Fibroblast of skin of abdomen (primary cell): ENCODE measurements at places on chromosomes 7 and 10.

GRCh38 chr7:102120666-102121195 is 165.9 kb upstream of the SH2B2 start:
- DNase-seq = no peak

DNA sequence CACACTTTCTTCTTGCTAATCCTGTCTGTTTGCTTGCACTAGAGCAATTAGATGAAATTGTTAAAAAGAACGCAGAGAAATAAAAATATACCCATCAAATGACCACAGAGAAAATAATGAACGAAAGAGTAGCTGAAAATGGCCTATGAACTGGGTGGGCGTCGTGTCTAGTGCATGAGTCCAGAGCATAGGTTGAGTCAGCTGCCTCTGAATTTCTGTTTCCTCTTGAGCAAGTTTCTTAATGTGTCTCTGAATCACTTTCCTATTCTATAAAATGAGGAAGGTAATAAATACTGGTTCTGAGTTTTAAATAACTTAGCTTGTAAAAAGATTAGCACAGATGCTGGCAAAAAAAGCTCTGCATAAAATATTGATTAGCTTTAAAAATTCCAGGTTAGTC is 75.0 kb downstream of the POM121L12 start:
- no peak for DNase-seq

DNA sequence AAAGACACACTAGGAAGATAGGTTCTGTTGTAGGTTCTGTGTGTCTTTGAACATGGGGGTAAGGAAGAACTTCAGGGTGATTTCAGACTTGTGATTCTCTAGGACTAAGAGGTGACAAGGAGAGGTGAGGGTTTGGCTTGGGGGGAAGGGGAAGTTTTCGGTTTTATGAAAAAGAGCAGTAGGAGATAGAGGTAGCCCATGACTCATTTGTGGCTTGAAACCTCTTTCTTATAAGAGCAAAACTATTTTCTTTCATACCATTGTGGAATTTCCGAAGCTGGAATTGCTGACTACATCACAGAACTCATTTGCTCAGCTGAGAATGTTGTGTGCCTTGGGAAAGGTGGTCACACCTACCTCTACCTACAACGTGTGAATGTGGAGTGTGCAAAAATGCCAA is 39.6 kb upstream of the IKZF1 start:
- DNase-seq = no peak

DNA sequence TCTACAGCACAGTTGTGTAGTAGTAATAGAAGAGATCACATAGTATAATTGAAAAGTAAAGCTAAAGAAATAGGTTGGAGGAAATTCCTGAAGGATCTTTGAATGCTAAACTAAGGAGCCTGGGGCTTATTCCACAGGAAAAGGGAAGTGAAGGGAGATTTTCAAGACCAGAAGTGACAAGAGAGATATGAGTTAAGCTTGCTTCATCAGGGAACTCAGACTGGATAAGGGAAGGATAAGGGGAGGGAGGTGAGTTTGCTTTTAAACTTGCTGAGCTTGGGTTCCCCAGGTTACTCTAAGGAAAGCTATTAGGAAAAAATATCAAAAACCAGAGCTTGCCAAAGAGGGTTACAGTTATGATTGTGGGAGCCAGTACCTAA is 182.4 kb downstream of the RAPGEF5 start:
- no peak for DNase-seq

DNA sequence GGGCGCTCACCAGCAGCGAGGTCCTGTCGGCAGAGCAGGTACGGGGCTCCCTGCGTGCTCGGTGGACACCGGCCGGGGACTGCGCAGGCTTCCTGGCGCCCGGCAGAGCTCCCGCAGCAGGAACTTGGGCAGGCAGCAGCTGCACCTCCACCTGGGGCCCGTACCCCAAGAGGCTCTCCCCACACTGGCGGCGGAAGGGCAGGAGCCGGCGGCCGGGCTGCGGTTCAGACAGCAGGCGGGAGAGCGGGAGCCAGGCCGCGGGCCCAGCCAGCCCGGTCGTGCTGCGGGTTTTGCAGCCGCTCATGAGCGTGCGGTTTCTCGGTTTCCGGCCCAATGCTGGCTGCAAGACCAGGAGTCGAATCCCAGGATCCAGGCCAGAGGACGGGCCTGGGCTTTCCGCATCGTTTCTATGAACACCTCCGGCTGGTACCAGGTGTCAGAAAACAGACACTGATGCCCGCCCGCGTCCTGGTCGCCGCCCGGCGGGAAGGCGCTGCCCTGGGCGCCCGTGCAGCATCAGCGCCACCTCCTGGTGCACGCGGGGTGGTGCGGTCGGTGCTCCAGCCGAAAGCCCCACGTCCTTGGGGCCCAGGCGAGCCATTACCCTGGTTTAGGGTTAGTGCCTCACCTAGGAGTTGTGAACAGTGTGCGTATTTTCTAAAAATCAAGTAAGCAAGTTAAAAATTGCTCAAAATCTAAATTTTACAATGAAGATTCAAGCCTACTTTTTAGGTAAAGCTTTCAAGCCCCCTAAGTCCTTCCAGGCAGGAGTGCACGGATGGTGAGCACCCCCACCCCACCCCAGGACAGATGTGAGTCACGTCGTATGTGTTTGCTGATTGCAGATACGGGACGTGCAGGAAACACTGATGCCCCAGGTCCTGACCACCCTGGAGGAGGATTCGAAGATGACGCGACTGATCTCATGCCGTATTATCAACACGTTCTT is 47.4 kb upstream of the PRKAR1B start:
- DNase-seq = peak; percentile 27

GRCh38 chr10:72550239-72550638 is 75.6 kb downstream of the MICU1 start:
- DNase-seq = no peak

DNA sequence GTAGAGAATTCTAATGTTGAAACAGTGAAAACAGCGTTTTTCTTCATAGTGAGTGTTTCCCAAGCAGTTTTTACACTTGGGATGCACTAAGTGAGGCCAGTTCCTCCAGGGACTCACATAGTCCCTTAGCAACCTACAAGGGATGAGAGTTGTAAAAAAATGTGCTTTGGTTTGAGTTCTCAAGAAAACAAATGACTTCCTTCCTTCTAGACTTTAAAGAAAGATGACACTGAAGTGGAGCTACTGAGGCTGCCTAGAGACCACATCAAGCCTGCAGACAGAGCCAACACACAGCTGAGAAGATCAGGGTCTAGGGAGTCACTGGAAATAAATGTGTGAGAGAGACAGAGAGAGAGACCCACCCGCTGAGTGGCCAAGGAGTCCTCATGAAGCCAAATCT is 264.4 kb downstream of the TNS3 start:
- no peak for DNase-seq

- no peak for DNase-seq
Observed at GRCh38 chr7:52410032-52410431, 625.4 kb upstream of the POM121L12 start.

GRCh38 chr10:61990761-61991135 is 89.2 kb downstream of the ARID5B start:
- DNase-seq = peak; percentile 27

DNA sequence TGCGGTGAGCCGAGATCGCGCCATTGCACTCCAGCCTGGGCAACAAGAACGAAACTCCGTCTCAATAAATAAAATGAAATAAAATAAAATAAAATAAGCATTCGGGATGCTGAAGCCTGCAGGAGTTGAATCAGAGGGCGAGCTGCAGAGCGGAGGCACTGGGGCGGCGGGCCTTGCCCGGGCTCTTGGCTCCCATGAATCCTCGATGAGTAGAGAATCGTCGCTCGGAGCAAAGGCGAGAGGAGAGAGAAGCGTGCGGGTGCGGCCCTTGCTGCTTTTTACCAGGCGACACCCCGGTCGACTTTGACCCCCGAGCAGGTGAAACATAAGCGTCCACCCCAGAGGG is 168.3 kb downstream of the UBE2H start:
- no peak for DNase-seq

DNA sequence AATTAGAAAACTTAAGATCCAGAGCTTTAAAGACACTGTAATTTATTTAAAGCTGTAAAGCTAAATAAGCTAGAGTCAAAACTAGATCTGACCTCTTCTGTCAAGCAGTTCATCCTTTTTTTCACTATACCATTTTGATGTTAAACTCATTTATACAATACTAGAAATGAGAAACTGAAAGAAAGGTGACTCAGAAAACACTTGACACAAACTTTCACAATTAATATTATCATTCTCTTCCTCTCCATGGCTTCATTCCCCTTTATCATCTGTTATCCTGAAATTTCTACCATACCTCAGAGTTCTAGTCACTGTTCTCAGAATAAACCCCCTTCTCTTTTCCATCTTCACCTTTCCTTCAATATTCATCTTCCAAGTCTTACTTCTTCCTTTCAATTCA is 1.3 kb downstream of the FIGNL1 start:
- no peak for DNase-seq

DNA sequence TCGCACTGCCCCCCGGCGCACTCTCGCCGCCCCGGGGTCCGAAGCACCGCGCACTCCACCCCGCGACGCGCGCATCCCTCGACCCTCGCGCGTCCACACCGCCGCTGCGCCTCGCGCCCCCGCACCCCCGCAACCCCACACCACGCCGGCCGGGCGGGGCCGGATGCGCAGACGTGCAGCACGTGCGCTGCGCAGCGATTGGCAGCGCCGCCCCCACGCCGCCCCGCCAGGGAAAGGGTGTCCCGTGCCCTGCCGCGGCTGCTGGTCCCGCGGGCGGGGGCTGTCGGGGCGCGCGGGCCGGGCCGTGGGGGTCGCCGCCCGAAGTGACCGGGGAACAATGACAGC is 53.7 kb upstream of the KDM7A start:
- DNase-seq = peak; percentile 26

GRCh38 chr10:105259201-105259600 is 618.1 kb downstream of the SORCS3 start:
- DNase-seq = no peak

GRCh38 chr7:2023877-2024566 is 208.7 kb downstream of the MAD1L1 start:
- DNase-seq = no peak

DNA sequence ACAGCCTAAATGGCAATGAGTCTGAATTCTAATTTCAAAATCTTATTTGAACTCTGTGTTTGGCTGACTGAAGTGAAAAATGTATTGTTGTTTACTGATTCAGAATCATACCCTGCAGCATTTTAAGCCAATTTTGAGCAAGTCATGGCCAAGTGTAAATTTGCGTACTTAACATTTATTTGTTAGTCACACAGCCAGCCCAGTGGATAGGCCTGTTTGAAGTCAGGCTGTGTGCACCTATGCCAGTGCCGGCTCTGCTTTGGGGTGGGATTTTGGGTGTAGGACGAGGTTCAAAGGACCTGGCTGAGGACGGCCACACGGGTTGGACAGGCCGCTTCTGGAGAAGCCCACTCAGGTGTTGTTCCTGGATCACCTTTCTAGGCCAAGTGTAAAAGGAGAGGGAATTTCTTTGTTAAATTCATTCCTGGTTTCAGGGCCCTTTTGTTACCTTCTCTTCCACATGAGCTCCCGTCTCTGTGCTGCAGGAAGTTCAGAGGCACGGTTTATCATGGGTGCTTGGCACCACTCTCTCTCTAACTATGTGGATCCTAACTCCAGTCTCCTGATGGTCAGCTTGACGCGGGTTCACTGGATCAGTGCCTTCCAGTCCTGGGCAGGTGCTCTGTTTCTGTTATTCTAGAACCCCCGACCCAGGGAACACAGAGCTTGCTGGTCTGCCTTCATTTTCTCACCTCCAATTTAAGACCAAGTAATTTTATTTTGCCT is 84.7 kb downstream of the CCNY start:
- no peak for DNase-seq

DNA sequence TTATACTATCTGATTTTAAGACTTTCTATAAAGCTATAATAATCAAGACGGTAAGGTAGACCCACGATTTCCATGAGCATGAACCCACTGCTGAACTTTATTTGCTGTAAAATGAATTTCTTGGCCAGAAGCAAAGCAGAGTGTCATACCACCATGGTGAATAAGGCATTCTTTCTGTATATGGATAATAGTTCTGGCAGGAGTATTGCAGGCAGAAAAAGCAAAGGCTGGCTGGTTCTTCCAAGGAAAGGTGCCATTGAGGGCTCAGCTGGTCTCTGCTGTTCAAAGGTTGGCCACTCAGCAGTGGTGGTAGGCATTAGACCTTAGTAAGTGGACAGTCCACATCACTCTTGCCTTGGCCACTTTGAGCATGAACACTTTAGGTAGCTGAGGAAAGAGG is 104.1 kb upstream of the KCNMA1 start:
- DNase-seq = peak; percentile 44

DNA sequence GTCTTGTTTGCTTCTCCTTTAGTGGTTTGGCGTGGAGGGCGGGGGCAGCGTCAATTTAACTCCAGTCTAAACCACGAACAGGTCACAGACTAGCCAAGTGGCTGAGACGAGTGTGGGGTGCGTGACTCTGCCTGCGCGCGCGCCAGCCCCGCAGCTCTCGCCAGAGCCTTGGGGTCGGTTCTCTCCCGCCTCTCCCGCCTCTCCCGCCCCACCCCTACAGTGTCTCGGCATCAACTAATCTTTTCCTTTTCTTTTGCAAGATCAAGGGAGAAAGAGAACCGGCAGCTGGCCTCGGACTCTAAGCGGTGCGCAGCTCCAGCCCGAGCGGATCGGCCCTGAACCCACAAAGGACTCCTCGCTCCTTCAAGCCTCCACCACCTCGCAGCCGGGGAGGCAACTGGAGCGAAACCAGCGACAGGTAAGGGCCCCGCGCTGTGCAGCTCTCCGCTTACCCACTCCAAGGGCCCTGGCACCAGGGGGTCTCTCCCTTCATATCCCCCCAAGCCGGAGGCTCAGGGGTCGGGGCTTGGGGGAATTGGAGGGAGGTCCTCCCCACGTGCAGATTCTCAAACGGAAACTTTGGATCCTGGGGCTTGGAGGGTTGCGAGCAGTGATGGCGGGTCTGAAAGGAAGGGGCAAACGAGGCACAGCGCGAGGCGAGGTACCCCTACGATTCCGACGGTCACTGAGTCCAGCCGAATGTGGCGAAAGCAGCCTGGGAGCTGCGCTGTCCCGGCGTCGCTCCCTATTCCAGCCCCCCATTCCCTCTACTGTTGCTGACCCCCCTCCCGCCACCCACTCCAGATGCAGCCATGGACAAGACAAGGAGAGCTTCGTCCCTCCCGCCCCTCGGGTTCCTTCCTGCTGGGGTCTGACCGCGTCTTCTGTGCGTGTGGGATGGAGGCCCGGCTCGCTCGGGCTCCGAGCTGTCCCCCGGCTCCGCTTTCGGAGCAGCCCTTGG is 829 bp downstream of the CHRM2 start:
- DNase-seq = peak; percentile 10

DNA sequence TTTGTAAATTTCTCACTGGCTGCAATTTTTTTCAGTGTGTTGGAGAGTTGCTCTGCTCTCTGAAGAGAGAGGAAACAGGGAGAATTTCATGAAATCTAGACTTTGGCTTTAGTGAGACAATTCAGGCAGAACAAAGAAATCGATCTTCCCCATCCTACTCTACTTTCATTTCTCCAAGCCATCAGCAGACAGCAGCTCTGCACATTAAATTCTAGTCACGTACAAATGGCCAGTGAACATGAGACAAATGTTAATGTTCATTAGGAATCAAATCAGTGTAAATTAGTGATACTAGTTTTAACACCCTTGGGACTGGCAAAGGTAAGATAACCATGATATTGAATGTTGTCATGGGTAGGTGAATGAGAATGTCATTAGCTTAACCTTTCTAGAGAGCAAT is 140.8 kb downstream of the ANLN start:
- no peak for DNase-seq

GRCh38 chr7:109639561-109639960 is 1069.9 kb downstream of the DNAJB9 start:
- no peak for DNase-seq
